ENCODE measurements at places on chromosomes 2 and 18.

DNA sequence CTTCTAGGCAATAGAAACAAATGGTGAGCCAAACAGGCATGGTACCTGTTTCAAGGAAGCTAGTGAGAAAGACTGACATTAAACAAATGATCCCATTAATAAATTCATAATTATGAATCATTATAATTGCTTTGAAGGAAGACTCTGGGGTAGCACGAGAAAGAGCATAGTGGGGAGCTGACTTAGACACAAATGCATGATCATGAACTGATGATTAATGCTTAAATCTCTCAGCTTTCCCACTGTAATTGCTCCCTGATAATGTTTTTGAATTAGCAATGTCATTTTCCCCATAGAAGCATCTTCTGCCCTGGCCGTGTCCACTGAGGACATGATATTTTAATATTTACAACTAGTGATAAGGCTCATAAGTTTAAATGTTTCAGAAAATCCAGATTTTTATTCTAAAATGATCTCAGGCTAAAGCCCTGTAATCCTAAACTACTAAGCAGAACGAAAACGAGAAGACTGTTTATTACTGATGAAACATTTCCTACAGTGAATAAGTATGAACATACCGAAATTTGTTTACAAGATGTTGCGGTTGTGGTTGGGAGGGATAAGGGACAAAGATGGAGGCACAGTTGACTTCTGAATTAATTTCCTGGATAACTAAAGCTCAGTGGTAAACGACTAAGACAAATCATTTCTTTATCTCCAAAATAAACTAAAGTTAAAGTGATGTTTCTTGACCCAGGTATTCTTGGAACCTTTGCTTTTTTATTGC is 47.3 kb upstream of the TACR1 start:
- ATAC-seq = no peak

- no peak for ATAC-seq
These were observed 221.4 kb upstream of the TRIB2 start for GRCh38 chr2:12495247-12495868.

- ATAC-seq = no peak
These were observed 160.0 kb upstream of the GCFC2 start for GRCh38 chr2:75870651-75871137.

DNA sequence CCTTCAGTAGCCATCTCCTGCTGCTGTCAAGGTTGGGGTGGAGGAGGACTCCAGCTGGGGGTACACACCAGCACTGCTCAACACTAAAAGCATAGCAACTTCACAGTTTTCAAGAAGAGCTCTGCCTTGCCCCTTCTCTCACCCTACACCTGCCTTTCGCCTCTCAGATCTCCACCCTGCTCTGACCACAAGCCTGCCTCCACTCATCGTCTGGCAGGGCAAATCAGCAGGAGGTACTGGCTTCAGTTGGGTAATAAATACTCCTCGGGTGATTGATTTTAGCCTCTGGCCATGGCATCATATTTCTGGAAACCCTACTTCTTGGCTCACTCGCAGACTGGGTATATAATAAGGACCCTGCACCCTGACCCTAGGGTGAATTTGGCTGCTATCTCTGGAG is 3.1 kb upstream of the PRKAG3 start:
- ATAC-seq = no peak

DNA sequence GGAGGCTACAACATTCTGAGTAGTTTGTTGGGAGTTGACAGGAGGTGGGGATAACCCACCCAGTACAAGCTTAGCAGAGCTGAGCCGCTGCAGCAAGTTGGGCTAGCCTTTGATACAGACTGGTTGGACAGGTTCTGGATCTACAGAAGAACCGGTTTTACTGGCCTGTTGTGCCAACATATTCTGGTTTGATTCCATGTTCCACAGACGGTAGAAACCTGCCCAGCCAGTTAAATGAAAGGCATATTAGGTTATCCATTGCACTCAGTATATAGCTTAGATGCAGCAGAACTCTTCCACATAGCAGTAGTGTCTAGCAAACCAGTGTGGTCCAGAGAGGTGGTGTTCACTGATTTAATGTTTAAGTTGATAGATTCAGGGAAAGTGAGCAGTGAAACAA is 19.3 kb upstream of the RBBP8 start:
- ATAC-seq = no peak

DNA sequence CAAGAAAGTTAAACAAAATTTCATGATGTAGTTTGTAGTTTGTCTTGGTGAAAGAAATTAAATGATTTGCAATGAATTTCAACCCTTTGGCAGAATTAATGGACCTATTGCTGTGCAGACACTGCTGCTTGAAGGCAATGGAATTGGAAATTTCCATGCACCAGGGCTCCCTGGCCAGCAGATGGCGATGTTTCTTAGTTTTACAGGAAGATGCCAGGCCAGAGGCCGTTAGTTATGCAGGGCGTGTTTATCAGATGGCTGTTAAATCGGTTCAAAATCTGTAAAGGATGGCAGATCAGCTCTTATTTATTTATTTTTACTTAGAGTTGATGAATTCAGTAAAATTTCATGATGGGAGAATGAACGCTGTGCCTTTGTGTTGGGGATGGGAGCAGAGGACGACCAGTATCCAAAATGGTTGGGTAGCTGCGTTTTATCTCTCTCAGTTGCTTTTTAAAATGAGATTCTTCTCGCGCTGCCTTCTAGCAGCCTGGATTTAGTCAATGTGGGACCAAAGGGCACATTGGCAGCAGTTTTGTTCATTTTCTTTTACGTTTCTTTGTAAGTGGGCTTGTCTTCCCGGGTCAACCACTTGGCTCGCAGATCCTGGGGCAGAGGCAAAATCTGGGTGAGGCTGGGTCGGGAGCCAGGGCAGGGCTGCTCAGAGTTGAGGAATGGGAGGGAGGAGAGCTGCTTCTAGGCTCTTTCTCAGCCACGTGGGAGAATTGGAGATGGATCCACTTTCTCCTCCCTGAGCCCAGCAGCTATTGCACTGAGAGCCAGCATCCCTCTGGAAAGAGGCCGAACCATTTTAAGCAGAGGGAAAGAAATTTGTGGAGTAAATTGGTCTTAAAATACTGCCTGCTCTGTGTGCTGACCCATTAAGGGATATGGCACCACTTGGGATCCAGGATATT is 344.0 kb downstream of the PIK3C3 start:
- ATAC-seq = peak; percentile 57

DNA sequence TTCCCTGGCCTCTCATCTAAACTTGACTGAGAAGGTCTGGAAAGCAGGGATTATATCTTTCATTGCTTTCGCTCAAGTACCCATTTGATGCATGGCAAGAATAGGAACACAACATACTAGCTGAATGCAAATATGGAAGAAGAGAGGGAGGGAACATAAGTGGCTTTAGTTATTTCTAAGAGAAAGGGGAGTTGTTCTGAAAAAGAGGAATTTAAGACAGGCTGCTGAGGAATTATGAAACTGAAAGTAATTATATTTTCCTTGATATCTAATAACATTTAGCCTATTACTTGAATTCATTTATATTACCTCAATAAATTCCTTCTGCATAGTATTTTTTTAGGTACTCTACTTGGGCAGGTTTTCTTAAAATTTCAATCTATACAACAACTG is 105.8 kb upstream of the TTN start:
- ATAC-seq = no peak

DNA sequence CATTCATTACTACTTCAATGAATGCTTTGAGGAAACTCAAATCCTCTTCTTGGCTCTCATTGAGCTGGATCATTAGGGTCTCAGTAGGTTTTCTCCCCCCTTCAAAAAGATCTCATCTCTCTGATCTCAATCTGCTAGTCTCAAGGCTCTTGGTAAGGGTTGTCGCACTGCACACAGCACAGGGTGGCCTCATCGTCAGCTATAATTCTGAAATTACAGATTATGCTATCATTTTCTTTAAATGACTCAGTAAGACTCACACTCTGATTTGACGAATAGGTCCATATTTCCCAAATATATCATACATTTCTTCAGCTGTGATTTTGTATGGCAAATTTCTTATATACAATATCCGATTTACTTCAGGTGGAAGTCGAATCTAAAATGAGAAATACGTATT is 2.3 kb downstream of the SF3B6 start:
- no peak for ATAC-seq

- no peak for ATAC-seq
These were observed 677.6 kb upstream of the ID2 start for GRCh38 chr2:8004250-8004681.

- ATAC-seq = no peak
These were observed 49.0 kb downstream of the ZDBF2 start for GRCh38 chr2:206323486-206323885.

DNA sequence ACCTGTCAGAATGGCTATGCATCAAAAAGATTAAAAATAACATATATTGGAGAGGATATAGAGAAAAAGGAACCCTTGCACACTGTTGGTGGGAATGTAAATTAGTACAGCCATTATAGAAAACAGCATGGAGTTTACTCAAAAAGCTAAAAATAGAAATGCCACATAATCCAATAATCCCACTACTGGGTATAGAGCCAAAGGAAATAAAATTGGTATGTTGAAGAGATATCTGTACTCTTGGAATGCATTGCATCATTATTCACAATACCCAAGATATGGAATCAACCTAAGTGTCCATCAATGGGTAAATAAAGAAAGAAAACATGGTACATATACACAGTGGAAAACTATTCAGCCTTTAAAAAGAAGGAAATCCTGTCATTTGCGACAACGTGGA is 77.2 kb downstream of the C1D start:
- ATAC-seq = no peak

DNA sequence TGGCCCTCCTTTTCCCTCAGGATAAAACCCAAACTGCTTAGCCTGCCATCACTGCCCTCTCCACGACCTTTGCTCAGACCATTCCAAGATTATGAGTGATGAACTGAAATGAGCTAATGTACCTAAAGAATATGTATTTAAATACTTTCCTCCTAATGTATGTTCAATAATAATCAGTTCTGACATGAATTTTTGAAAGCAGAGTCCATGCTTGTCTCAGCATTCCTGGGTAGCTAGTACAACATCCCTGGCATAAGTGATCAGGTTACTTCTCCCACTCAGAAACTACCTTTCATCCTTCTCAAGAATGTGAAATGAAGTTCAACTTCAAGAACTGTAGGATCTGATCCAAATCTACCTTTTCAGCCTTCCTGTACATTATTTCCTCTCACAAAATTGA is 103.6 kb downstream of the UNC80 start:
- ATAC-seq = no peak

GRCh38 chr2:136324966-136325365 is 207.0 kb upstream of the CXCR4 start:
- ATAC-seq = peak; percentile 5

GRCh38 chr2:38279201-38279600 is 97.9 kb downstream of the ATL2 start:
- peak; percentile 48 for ATAC-seq

- no peak for ATAC-seq
These were observed 326.9 kb downstream of the SLC4A3 start for GRCh38 chr2:219954331-219954730.

DNA sequence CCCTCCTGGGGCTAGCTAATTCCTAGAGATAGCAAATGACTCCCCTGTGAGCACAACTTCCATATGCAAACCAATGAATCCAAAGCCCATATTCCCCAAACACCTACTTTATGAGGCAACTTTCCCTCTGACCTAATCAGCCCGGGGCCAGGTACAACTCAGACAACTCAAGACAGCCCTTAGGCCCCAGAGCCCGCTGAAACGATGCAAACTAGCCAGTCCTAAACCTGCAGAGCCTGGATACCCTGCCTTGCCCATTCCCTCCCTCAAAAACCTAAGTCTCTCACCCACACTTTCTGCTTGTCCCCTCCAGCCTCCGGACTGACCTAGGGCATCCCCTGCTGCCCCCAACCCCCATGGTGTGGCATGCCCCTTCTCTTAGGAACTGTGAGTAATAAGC is 142.8 kb downstream of the ACTR3 start:
- ATAC-seq = no peak

GRCh38 chr2:200136655-200137054 is 169.8 kb upstream of the SPATS2L start:
- ATAC-seq = no peak

DNA sequence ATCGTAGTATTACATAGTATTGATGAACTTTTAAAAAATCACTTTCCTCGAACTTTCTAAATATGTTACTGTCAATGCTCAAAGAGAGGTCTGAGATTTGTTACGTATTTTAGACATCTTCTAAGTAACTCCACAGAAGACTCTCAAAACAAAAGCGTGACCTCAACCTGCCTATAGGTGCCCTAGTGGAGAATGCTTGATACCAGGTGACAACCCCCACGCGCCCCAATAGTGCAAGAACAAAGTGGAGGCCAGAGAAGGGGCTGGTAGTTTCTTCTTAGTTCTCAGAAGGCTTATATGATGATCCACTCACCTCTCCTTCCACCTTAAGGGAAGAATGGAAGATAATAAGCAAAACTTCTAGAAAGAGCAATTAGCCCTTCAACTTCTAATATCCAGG is 102.6 kb downstream of the ANKRD44 start:
- no peak for ATAC-seq

- no peak for ATAC-seq
These were observed 266.5 kb downstream of the KLHL29 start for GRCh38 chr2:23651187-23652080.
